GM19239 (cell line): ENCODE measurements at places on chromosomes 2 and 18.

DNA sequence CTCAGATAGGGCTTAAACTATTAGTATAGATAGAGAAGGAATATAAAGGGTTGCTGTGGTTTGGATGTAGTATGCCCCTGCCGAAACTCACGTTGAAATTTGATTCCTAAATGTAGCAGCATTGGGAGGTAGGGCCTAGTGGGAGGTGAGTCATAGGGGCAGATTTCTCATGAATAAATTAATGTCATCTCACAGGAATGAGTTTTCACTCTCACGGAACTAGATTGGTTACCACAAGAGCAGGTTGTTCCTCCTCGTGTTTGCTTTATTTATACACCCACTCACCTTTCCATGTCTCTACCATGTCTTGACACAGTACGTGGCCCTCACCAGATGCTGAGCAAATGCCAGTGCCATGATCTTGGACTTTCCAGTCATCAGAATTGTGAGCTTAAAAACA is 218.2 kb downstream of the RBM43 start:
- DNase-seq = no peak

GRCh38 chr2:171553858-171554257 is 31.6 kb downstream of the CYBRD1 start:
- DNase-seq = no peak

GRCh38 chr18:13319629-13320028 is 101.1 kb downstream of the LDLRAD4 start:
- no peak for DNase-seq

DNA sequence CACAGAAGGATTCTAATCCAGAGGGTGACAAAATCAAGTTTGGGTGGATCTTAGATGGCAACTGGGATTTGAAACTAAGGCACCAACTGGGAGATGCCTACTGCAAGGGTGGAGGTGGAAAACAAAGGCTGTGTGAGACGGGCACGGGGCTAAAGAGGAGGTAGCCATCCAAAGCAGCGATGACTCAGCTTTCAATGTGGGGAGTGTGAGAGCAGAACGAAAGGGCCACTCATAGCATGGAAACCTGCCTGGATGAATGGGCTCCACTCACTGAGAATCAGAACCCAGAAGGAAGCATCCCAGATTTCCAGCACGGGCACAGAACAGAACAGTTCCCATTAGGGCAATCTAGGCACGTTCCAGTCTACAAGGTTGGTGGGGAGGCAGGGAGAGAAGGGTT is 159.5 kb downstream of the COL4A4 start:
- no peak for DNase-seq

DNA sequence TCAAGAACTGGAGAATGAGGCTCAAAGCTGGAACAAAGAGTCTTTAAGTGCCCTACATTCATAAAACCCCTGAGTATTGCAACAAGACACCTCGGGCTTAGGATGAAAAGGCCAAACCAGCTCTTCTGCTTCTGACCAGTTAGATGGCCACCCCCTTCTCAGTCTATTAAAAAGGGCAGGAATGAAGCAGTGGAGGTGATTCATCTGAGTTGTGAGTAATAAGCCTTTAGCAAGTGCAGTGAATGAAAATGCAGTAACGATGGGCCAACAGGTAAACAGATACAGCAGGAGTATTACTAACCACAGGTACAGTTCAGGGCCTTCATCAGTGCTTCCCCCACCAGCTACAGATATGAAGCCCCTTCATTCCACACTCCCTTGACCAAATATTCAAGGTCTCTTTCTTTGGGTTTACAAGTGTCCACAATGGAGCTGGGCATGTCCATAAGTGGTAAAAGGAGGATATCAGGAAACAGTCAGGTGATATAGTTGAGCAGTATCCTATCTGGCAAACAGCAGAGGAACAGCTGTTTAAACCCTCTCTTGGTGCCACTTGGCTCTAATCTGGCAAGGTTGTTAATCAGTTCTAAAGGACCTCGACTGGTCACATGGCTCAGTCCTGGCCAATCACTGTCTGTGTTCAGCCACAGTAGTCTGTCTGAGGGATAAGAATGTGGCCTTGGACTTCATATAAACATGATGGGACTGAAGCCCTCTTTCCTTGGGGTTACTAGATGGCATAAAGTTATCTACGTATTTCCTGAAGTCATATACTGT is 17.8 kb downstream of the SERPINB13 start:
- no peak for DNase-seq

GRCh38 chr18:7548221-7548620 is 18.9 kb upstream of the PTPRM start:
- DNase-seq = no peak

GRCh38 chr2:219002395-219003266 is 9.4 kb upstream of the CRYBA2 start:
- no peak for DNase-seq

- DNase-seq = no peak
Measured at GRCh38 chr2:46704041-46704440, 211.6 kb downstream of the MCFD2 start.

GRCh38 chr2:106812383-106812782 is 73.6 kb downstream of the ST6GAL2 start:
- DNase-seq = no peak

DNA sequence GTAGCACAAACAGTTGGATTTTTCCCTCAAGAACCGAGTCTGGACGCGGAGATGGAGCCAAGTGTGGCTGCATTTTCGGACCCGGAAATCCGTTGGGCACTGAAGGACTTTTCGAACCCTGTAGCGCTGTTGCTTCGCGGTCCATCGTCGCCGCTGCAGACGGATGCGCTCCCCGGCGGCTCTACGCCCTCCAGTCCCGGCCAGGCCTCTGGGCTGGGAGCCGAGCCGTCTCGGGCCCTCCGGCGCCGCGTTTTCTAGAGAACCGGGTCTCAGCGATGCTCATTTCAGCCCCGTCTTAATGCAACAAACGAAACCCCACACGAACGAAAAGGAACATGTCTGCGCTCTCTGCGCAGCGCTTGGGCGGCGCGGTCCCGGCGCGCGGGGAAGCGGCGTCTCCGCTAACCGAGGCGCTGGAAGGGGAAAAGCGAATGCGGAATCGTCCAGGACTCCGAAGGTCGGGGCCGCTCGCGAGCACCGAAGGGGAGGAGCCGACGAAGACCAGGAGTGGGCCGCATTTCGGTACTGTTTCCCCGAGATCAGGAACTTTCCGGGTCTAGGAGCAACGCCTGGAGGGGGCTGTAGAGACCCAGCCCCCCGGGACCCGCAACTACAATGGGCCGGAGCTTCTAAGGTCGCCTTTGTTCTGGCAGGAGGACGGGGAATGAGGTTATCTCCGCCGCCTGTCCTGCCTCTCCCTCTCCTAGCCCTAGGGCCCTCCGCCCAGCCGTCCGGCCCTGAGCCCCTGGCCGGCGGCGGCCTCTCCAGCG is 3.2 kb downstream of the EMX1 start:
- no peak for DNase-seq

- no peak for DNase-seq
Measured at GRCh38 chr18:48729404-48729803, 190.6 kb downstream of the CTIF start.

GRCh38 chr2:137865954-137866540 is 98.2 kb upstream of the HNMT start:
- DNase-seq = peak; percentile 8

- DNase-seq = no peak
Measured at GRCh38 chr2:45018023-45018422, 8.8 kb upstream of the SIX2 start.

GRCh38 chr18:77101410-77102258 is 30.9 kb downstream of the MBP start:
- no peak for DNase-seq

- no peak for DNase-seq
Measured at GRCh38 chr2:8997631-8998030, 5.9 kb downstream of the MBOAT2 start.

DNA sequence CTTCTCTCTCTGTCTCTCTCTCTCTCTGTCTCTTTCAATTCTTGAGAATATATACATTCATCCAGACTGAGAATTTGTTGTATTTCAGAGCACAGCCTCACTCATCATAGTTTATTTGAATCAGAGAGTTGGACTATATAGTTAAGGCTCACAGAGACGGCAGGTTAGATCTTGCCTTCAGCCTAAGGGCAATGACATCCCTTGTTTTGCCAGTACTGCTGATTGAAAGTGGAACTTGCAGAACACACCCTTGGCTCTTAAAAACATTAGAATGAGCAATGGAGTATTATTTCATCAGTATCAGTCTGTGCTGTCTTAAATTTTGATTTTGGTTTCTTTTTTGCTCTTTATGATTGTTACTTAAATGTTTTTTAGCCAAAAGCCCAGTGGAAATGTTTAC is 62.0 kb upstream of the DSG1 start:
- DNase-seq = no peak
